ENCODE measurements at places on chromosomes 16 and 17.

GRCh38 chr16:80986557-80986956, 20.1 kb downstream of the CMC2 start:
- DNase-seq = no peak

- DNase-seq = peak; percentile 63
Measured at GRCh38 chr16:180101-180675, at the start of gene HBQ1. Gene HBQ1, plus strand, starts transcription at chr16:180459. Its CDS starts 28 bp downstream, at chr16:180487.

DNA sequence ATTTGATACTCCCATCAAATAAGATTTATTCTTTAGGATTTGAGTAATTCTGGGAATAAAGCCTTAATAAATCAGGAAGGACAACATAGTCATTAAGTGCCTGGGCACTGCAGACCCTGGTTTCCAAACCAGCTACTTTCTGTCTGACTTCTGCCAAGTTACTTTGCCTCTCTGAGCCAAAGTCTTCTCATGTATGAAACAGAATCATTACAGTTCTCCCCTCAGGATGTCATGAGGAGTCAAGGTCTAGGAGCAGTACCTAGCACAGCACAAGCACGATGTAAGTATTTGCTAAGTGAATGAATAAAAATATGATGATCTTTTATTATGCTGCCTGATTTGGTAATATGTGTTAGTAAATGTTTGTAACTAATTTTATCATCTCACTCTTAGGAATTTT, 30.4 kb upstream of the HEATR6 start:
- DNase-seq = no peak

- no peak for DNase-seq
Measured at GRCh38 chr17:60355663-60356594, 36.0 kb downstream of the USP32 start.

DNA sequence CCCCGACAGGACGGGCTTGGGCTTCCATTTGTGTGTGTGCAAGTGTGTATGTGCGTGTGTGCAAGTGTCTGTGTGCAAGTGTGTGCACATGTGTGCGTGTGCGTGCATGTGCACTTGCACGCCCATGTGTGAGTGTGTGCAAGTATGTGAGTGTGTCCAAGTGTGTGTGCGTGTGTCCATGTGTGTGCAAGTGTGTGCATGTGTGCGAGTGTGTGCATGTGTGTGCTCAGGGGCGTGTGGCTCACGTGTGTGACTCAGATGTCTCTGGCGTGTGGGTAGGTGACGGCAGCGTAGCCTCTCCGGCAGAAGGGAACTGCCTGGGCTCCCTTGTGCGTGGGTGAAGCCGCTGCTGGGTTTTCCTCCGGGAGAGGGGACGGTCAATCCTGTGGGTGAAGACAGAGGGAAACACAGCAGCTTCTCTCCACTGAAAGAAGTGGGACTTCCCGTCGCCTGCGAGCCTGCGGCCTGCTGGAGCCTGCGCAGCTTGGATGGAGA, 23.1 kb upstream of the ITGAX start:
- no peak for DNase-seq

DNA sequence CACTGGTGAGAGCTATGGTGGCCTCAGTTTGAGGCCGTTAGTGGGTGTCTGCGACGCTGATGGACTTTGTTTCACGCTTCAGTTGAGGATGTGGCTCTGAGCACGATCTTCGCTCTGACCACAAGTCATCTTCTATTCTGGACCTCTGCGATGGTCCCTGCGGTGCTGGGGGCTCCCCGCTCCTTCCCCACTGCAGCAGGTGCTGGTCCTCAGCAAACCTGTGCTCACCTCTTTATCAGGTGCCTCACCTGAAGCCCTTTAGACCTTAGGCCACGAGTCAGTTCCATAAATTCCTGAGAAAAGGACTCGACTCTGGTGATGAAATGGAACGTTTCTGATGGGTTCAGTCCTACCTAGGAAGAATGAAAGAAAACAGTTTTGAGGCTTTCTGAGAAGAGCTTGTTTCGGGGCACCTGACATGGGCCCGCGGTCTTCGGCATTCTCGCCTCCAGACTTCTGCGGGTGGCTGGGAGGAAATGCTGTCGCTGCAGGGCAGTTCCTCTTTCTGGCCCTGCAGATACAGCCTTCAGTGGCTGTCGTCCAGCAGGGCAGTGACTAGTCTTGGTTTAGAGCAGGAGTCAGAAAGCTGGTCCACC, 4.7 kb downstream of the KCTD5 start:
- no peak for DNase-seq

DNA sequence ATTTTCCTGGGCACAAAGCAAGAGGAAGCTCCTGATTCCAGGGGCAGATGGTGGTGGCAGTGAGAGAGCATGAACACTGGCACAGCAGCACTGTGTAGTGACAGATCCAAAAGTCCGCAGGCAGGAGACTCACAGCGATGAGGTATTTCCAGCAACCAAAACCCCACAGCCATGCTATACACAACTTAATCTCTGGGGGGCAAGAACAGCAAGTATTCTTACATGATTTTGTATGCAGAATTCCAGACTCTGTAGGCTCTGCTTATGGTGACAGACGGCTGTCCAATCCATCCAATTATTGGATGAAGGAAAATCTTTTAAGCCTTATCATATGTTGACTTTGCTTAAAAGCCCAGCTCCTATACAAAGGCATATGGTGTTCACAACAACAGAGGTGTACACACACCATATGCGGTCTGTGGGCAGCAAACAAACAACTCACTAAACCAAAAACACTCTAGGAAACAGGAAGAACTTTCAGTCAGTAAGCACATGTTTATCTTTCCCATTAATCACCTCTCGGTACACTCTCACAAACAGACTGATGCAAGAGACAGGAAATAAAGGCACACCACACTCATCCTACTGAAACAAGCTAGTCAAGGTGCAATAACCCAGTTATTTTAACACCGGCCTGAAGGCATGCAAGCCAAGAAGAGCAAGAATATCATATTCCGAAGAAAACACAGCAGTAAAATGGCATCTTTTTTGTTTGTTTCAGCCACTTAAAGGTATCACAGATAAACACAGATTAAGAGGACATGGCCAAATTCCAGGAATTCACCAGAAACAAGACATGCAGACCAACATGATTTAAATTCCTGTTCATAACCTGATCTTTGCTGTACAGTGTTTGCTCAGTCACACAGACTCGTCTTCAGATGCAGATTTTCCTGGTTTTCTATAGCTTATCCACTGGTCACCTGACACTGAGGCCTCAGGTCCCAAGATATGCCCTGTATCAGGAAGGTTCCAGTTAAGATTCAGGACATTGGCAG, 47.8 kb downstream of the ERN1 start:
- DNase-seq = no peak

GRCh38 chr17:31095236-31096105, 694 bp downstream of the NF1 start:
- peak; percentile 76 for DNase-seq

- peak; percentile 45 for DNase-seq
Measured at GRCh38 chr16:2512735-2513404, 882 bp upstream of the ATP6V0C start.
